ENCODE measurements at places on chromosomes 11 and 22.

GRCh38 chr22:43256976-43257545 is 70.1 kb upstream of the TTLL12 start:
- DNase-seq = no peak

DNA sequence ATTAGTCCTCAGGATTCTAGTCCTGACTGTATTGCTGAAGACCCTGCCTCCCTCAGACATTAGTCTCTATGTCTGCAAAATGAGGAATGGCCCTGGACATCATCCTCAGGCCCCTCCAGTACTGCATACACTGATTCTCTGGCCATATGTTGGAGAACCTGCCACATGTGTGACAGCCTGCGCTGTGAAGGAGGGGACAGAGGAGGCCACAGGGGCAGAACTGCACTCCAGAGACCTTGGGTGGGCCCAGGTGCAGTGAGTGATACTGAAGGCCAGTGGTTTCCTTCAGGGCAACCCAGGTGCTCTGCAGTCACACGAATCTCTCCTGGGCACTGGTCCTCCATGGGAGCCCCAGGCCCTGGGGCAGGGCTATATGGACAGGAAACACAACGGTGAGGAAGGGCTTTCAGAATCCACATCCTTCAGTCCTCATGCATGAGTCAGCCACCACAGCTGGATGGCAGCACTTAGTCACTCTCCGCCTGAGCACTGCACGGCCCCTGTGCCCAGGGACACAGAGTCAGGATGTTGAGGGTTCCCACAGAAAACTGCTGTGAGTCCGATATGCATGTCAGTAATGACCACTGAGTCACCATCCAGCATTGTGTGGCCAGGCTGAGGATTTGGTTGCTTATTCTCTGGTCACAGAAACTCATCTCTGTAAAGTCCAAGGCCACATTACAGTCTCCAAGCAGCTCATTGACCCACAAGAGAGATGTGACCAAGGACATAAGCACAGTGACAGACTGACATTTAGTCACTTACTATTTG is 39.7 kb downstream of the ME3 start:
- DNase-seq = no peak

DNA sequence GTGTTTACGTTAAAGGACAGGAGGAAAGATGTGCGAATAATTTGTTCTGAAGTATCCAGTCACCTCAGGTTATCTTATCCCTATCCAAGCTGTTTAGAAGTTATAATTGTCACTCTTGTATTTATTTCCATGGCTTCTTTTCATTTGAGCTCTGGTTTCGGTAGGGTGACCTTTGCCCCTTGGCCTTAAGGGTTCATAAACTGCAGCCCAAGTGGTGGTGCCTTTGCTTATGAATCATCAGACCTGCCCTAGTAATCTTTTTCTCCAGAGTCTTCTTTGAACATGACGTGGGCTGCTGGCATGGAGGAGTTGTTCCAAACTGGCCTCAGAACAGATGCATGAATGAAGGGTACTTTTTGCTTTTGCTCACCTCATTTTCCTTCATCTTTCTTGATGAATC is 6.5 kb upstream of the CRYBB3 start:
- DNase-seq = no peak

DNA sequence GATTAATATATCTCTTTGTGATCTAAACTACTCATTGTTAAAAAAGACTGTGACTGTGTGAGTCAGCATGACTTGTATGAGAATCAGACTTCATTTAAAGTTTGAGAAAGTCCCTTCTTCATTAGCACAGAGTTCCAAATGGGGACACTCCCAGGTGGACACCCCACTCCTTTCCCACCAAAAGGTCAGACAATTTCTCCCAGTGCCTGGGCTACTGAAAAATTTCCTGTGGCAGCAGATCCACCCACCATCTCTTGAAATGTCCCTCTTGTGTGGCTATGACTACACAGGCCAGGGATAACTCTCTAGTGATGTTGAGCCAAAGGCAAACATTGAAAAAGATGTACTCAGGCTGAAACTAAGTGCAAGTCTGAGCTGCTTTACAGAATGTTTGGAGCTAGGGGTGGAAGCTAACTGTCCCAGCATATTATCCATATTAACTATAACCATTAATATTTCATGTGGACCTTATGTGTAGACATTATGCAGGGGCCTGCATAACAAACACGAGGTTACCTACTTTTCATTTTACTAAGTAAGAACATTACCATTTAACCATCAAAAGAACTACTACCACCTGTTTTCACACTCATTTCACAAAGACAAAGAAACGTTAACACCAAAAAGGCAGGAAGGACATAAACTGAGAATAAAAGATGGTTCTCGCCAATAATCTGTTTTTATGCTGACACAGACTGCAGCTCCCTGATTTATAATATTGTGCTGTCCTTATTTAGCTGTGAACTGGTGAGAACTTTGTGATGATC is 44.8 kb downstream of the MMP20 start:
- no peak for DNase-seq

DNA sequence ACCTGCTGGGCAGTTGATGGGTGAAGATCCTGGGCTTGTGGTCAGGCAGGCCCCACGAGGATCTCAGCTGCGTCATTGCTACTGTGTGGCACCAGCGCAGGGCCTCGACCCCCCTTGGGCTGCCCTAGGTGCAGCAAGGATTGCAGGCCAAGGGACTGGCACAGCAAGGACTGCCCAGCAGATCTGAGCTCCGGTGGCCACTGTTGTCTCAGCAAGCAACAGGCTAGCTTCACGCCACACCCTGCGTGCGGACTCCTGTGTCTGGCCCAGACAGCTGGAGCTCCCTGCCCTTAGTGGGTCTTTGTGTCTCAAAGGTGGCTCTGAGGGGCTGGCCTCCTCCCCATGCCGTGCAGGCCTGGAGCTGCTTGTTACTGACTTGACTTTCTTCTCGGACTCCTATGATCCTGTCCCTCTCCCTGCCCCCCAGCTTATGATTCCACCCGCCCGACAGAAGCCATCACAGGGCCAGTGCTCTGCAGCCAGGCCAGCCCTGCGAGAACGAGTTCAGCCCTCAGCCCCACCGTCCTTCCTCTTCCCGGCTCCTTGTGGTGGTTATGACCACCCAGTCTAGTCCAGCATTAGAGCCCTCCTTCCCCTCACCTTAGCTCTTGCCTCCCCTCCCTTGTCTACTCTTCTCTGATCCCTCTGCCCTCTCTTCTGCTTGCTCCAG is 295.6 kb downstream of the TBC1D22A start:
- no peak for DNase-seq

- no peak for DNase-seq
Measured at GRCh38 chr11:79157738-79158137, 283.1 kb downstream of the TENM4 start.

DNA sequence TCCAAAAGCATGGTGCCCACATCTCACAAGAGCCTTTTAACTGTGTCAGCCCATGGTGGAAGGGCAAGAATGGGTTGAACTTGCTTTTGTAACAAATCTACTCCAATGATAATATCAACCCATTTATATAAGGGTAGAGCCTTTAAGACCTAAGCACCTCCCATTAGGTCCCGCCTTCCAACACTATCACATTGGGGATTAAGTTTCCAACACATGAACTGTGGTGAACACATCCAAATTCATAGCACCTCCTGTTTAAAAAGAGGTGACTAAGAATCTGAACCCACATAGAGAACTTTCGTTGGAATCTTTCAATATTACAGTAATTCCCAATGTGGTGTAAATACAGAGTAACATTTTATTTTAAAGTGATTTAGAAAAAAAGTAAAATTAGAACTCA is 9.2 kb upstream of the CNTF start:
- DNase-seq = no peak

GRCh38 chr22:45504373-45505341 is 2.0 kb downstream of the FBLN1 start:
- DNase-seq = no peak

- no peak for DNase-seq
Measured at GRCh38 chr11:29538339-29539036, 478.3 kb downstream of the KCNA4 start.

DNA sequence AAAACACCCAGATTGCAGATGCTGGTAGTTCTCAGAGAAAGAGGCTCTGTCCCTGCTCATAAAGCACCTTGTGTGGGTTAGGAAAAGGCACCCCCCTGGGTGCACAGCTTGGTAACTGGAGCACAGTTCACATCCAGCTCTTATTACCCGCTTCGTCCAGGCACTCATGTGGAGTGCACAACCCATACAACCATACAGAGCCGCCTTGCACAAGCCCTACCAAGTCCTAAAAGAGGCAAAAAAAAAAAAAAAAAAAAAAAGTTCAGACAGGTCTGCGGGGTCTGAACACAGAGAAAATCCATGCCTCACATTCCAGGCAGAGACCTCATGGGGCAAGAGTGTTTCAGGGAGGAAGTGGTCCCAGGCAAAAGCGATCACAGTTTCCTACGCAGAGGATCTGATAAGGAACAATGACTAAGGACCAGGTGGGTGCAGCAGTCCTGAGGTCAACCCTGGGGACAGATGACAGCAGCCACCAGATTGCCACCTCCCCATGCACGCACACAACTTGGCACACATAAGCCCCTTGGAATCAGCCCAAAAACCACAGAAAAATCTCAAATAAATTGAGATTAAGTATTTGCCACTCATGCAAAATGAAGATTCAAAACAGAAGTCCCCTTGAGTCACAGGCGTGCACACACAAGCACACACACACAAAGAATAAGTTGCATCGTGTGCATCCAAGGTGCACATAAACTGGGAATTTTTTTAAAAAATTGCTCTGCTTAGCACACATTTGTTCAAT is 12.3 kb downstream of the MB start:
- DNase-seq = no peak

GRCh38 chr11:16605389-16605893 is 133.0 kb upstream of the C11orf58 start:
- no peak for DNase-seq

DNA sequence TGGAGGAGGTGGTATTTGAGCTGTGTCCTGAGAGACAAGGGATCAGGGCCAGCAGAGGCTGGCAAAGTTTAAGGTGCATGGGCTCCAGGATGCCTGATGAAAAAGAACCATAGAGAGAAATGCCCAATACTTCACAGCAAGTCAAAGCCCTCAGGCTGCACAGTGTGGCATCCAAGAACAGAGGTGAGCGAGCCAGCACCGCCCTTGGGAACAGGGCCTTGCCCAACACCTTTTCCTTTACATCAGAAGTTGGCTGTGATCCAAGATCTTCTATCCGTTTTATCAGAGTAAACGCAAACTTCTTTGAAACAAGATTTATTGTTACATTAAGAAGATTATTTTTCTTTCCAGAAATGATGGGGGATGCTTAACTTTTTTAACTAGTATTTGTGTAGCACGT is 1.4 kb downstream of the B3GNT6 start:
- no peak for DNase-seq

DNA sequence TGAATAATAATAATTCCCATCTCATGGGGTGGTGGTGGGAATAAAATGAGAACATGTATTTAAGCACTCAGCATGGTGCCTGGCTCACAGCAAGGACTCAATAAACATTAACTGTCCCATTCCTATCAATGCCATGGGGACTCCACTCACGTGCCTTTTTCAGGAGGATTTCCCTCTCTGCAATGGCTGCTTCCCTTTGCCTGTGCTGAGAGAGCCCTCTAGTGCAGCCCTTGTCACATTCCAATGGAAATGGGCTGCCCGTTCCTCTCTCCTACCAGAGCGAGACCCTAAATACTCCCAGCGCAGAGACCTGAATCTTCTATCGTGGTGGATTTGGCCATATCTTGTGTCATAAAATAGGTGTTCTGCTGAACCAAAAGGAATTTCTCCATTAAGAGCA is 621.5 kb upstream of the B3GAT1 start:
- DNase-seq = peak; percentile 17

- no peak for DNase-seq
Measured at GRCh38 chr11:10388574-10388973, 66.5 kb upstream of the AMPD3 start.

DNA sequence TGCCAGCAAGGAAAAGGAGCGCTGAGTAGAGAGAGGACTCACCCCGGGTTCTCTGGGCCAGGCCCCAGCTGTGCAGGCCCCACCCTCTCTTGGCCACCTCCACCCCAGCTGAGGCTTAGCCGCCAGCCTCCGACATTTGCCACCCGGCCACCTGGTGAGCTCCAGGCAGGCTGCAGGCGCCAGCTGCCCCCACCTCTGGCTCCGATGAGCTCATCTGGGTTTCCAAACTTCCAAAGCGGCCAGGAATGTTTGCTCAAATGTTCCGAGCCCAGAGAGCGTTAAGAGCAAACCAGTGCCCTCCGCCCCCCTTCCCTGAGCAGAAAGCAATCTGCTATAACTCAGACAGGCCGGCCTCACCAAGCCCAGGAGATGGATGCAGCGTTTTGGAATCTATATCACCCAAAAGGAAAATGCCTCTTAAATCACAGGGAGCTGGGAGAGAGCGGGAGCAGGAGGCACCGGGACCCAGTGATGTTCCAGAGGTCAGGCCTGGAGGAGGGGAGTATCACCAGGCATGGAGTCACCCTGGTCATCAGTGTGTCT is 9.1 kb upstream of the MN1 start:
- DNase-seq = no peak

DNA sequence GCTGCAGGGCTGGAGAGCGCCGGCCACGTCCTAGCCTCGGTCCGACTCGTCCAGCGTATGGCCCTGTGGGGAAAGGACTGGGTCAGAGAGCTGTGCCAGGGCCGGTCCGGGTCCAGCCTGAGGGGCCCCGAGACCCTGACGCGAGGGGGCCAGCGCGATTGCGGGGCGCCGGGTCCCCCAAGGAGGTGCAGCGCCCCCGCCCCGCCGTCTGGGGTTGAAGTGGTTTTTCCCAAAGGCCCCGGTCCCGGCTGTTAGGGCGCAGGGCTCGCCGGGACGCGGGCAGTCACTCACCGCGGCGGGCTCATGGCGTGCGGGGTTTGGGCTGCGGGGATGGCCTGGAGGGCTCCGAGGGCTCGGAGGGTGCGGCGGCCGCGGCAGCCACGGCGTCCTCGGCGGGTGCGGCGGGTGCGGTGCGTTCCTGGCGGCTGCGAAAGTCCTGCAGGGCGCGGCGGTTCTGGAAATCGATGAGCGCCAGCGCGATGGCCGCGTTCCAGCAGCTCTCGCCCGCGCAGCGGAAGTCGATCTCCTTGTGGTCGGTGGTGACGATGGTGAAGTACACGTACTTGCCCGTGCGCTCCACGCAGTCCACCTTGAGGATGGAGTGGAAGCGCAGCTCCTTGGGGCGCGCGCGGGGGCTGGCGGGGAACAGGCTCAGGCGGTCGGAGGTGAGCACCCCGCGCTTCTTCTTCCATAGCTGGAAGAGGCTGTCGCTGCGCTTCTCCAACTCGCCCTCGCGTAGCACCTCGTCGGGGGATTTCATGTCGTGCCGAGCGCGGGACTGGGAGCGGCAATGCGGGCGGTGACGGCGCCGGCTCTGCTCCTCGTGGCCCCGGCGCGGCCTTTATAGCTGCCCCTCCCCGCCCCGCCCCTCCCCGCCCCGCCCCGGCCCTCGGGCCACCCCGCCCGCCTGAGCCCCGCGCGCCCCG is at the start of gene PHLDA2:
Gene PHLDA2 (minus strand): TSS at position 816 of the 926 bp plus-strand sequence. CDS start 56 bp downstream, at position 760.
- peak; percentile 59 for DNase-seq

Measured in NCI-H2029 (cell line).